ENCODE measurements at places on chromosomes 1 and 21. TPM values are rescaled to one million over a fixed set of nuclear protein-coding genes. Genes with fewer than 3 reads are reported as not detected.

MTARC1 gene
- 15.8 TPM for polyA plus RNA-seq

RGS5 gene
- 178 TPM for polyA plus RNA-seq

CREB3L4 gene
- 31.5 TPM for polyA plus RNA-seq

PCP4L1 gene
- not detected for polyA plus RNA-seq

L1TD1 gene
- polyA plus RNA-seq, result 0.37 TPM

DNA sequence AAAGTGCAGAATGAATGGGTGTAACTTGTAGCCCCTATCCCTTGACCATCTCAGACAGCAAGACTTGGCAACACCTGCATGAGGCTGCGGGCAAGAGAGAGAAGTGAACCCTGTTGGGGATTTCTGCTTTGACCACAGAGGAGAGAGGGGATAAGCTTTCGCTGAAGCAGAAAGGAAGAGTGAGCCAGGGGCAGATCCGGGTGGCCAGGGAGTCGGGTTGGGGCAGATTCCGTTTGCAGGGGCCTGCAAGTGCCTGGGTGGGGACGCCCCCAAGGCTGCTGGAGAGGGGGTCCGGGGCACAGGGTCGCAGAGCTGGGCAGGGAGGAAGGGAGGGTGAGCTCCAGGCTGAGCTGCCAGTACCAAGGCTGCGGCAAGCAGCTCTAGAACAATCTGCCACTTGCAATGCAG lies 25.3 kb upstream of the PIK3CD start:
- DNase-seq, result no peak

GRCh38 chr1:229033480-229033879 lies 237.4 kb upstream of the RAB4A start:
- DNase-seq, result no peak

- DNase-seq, result no peak
Measured at GRCh38 chr1:109148987-109149561, 35.2 kb downstream of the ELAPOR1 start.

DNA sequence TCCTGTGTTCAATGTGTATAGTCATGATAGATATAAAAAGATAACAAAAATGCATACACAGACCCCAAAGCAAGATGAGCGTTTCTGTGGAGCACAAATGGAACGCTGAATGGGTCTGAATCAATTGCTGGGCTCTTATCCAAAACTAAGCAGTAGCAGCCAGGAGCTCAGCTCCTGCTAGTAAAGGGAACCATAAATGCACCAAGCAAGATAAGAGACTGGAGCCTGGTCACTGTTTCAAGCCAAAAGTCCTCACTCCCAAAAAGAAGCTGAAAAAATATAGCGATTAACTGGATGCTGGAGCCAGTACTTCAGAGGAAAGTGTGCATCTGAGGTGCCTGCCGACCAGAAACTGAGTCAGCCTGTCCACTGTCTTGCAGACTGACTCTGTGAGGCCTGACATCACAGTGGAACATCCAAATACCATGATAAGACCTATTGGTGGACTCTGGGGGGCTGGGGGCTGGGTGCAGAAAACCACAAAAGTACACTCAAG lies 68.9 kb downstream of the LRRC8C start:
- peak; percentile 23 for DNase-seq

DNA sequence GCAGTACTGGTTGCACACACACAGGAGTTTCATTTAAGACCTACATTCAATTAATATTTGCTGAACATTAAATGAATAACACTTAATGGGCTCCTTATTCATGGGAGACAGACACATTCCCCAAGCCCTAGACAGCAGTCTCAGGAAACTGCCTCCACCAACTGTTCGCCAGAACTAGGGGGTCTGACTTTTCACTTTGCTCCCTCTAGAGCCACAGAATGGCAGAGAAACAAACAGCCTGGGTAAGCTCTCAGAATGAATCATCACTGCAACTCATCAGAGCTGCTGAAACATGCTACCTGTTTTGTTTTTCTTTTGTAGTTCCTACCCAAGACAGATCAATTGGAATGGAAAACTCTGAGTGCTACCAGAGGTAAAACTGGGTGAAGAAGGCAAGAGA lies 31.7 kb downstream of the ELK4 start:
- peak; percentile 72 for DNase-seq

DNA sequence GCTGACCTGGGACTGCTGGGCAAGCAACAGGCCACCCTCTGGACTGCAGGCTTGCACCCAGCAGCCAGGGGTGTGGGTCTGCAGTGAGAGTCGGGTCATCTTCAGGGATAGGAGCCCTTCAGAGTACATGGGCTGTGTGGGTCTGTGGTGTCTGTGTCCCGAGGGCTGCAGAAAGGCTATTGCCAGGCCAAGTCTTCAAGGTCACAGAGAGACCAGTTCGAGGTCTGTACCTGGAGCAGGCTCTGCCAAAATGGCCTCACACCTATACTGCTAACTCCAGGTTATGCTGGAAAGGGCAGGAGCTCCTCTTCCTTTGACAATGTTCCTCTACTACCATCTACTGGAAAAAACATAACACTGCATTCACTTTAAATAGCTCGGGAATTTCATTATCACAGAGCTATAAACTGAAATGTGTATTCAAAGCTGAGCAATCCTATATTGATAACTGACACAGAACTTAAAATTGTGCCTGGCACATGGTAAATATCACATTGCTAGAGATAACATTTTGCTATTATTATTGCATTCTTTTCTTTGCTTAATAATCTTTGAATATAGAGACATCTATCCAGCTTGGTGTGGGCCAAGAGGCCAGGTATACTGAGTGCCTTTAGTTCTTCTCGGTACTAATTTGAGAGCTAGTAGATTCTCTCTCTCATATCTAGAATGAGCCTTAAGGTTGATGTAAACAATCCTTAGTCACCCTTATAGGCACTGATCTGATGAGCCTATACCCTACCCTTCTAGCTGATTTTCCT lies 6.9 kb upstream of the DNAH14 start:
- peak; percentile 52 for DNase-seq

DNA sequence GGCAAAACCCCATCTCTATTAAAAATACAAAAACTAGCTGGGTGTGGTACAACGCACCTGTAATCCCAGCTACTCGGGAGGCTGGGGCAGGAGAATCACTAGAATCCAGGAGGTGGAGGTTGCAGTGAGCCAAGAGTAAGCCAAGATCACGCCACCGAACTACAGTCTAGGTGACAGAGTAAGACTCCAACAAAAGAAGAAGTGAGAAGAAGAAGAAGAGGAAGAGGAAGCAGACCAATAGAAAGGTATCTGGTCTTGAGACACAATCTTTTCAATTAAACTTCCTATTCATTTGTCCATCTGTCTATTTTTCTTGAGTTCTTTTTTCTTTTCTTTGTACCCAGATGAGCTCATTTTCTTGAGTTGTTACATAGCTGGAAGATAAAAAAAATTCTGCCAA lies 55.7 kb upstream of the ACADM start:
- no peak for DNase-seq

- no peak for DNase-seq
Measured at GRCh38 chr21:36428761-36429432, 43.7 kb downstream of the CHAF1B start.

DNA sequence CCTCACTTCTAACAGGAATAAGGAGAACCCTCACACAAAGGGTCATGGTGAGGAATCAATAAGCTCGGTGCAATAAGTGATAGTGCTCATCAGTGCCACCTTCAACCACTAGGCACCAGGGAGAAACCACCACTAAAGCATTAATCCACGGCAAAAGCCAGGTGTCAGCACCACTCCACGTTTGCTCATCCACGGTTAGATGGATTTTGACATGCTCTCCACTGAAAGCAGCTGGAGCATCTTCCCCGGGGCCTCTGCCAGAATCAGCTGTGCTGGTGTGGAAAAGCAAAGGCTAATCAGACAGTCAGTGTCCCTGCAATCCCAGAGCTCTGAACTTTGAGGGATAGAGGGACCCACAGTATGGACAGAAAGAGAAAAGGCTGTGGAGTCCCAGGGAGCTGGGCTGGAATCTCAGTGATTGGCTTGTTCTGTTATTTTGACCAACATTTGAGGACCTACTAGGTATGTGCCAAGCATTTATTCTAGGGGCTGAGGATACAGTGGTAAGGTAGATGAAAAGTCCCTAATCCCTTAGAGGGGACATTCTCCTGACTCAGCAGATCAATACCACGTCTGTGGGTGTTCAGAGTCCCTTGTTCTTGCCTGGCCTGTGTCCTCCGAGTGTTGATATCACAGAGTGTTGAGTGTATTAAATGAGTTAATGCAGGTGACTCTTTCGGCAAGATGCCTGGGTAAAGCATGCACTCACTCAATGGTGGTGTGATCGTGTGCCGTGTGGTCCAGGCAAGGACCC lies 41.3 kb downstream of the FHAD1 start:
- DNase-seq, result no peak

DNA sequence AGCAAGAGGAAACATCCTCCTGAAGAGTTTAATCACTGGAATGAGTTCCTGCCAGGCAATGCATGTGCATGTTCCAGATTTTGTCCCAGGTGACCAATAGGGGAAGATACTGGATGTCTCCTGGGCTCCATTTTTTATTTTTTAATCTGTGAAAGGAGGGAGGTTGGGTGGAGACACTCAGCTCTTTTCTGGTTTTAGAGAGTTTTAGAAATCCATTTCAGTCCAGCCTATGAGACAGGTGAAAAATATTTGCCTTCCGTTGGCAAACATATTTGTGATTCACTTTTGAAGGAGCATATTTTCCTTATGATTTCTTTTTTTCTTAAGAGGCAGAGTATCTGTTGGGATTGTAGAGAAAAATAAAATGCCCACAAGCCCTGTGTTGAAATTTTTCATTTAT lies 70.7 kb downstream of the ABCA4 start:
- no peak for DNase-seq

DNA sequence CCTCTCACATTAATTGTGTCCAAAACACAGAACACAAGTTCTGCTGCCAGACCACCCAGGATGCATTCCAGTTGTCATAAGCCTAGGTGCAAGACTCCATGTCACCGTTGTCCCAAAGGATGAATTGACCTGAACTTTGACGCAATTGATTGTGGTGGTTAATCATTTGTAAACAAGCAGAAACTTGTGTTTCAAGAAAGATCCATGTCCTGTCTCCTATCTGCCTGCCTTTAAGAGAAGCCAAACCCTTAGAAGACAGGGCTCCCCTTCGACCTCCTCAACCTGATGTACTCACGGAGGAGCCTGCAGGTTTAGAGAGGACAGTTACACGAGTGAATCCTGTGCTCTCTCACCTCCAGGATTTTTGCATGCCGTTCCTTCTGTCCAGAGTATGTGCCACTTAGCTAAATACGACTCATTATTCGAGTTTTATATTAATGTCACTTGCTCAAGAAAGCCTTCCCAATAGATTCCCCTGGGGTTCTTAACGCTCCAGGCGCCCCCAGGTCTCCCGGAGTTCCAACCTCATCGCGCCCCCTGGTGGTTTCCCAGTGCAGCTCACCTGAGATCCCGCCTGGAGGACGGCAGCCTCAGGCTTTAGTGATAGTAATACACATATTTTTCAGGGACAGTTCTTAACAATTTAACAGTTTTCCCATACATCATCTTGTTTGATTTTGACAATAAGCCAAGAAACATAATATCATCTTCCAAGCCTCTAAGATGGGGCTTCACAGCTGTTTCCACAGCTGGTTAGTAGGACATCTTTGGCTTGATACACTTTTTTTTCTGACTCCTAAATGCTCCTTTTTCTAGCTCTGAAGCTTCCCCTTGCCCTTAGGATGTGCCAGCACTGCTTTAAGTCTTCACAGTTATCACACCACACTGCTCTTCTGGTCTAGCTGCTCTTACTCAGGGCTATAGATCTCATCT lies 2.4 kb upstream of the C8B start:
- DNase-seq, result peak; percentile 56

- no peak for DNase-seq
Measured at GRCh38 chr1:172616195-172616594, 42.7 kb upstream of the FASLG start.

- DNase-seq, result no peak
Measured at GRCh38 chr1:11831945-11832725, 15.4 kb downstream of the NPPA start.

DNA sequence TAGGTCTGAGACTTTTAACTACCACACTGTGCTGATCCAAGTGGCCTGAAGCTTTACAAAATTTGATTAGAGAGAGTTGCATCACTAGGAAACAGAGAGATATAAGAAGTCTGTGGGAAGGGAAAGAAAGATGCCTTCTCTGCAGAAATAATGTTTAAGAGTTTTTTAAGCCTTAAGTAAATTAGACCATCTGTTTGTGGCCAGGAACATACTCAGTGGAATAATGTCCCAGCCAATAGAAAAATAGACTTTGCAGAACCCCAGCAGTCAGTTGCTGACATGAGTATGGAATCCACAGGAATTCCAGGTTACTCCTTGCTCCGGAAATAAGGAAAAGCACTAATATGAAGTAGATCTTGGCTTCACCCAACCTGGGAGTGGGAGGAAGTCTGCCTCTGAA lies 144.8 kb downstream of the ST6GALNAC5 start:
- no peak for DNase-seq

DNA sequence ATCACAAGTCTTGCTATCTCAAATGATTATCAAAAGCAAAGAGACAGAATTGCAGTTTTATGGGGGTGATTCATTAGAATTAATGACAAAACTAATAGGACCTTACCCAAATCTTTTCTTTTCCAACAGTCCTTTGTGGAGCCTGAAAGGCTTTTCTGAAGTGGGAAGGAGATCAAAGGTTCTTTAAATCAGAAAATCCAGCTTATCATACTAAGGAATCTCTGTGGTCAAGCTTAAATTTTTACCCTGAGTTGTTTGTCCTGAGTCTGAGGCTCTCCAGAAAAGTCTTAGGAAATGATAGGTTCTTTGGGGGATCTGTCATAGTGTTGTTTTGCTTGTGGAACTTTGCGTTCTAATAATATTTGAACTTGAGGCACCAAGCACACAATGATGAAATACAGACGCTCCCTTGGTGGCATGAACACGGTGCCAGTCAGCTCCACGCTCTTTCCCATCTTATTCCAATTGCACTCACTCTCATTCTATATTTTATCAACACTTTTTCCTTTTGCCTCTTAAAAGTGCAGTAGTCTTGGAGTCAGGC lies 38.0 kb upstream of the COL24A1 start:
- no peak for DNase-seq

DNA sequence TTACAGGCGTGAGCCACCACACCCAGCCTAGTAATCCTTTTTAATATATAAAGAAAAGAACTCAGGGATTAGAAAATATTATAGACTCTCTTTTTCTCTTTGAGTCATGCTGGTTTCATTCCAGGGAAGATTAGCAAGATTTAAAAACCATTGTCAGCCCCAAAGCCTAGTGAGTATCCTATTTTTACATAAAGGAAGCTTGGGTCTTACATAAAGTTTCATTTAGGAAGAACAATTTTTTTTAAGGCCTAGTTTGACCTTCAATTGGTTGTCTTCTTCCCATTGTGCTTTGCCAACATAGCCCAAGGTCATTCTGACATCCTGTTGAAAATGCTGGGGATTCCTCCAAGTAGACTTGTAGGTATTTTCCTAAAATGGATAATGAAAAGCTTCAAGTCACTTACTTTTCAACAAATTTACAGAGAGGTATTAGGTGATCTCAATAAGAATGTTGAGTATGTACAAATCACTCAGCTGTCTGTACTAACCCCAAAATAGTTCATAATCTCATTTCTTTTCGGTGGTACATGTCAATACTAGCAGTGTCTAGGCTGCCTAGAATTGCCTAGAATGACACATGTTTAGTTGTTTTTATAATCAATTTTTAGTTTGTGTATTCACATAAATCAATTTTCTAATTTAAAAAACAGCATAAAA lies 4.3 kb upstream of the KIF14 start:
- DNase-seq, result peak; percentile 16
